ENCODE measurements at places on chromosomes 13 and 19. TPM values are rescaled to one million over a fixed set of nuclear protein-coding genes. Genes with fewer than 3 reads are reported as not detected.

DNA sequence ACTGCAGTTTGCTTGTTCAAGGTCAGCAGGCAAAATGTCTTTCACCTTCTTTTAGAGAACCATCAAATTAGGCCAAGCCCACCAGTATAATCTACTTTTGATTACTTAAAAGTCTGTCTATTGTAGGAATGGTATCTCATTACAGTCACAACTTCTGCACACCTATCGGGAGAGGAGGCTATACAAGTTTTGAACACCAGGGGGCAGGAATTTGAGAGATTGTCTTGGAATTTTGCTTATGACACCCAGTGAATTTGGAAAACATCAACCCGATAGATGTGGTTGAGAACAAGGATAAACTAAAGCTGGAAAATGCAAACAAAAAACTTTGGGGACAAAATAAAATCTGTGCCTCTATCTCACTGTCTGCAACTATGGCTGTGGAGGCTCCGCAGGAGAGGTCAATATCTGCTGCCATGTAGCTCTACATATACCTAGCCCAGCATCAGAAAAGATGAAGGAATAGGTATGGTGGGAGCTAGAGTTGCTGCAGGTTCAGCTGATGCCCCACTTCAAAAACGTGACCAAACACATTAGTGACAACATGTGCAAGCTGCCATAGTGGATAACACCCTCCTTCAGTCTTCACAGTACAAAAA lies 1299.2 kb upstream of the SPRY2 start:
- no peak overlapping the region for H3K4me3 ChIP-seq
- no peak for DNase-seq
- no peak overlapping the region for H3K27ac ChIP-seq
- H3K4me1 ChIP-seq = no peaks in the 10 kb centered on the region

FPR3 gene
- polyA plus RNA-seq = 6.6 TPM

- no peaks in the 10 kb centered on the region for H3K36me3 ChIP-seq
- DNase-seq = no peak
- H3K4me3 ChIP-seq = no peak overlapping the region
- no peaks in the 10 kb centered on the region for H3K27me3 ChIP-seq
- H3K4me1 ChIP-seq = peaks cover 12% of the 10 kb centered on the region
Measured at GRCh38 chr19:1945899-1946298, 4.9 kb downstream of the CSNK1G2 start.

- peak; percentile 9 for DNase-seq
- no peaks in the 10 kb centered on the region for H3K36me3 ChIP-seq
- H3K4me1 ChIP-seq = no peaks in the 10 kb centered on the region
Measured at GRCh38 chr13:68810660-68811059, 1297.0 kb upstream of the ATXN8OS start.
